ENCODE measurements at places on chromosomes 7 and 10. TPM values are rescaled to one million over a fixed set of nuclear protein-coding genes. Genes with fewer than 3 reads are reported as not detected.

The PTN gene
- not detected for total RNA-seq

The PRPS1L1 gene
- total RNA-seq = not detected

The BAMBI gene
- total RNA-seq = 1.2 TPM

The ZNF804B gene
- not detected for total RNA-seq

The ANKRD61 gene
- not detected for total RNA-seq

The SLC16A12 gene
- not detected for total RNA-seq

The ZNF467 gene
- 1.1 TPM for total RNA-seq

The RAMP3 gene
- not detected for total RNA-seq

The AKR1C4 gene
- total RNA-seq = not detected

The CHAT gene
- total RNA-seq = not detected

The PILRA gene
- total RNA-seq = 13.2 TPM

The HOXA11 gene
- total RNA-seq = not detected

The DKK1 gene
- not detected for total RNA-seq

The FKBP6 gene
- total RNA-seq = not detected

The ARL4A gene
- 52.0 TPM for total RNA-seq

The SDK1 gene
- 0.47 TPM for total RNA-seq

The LRRTM3 gene
- total RNA-seq = not detected

The ZFAND4 gene
- 34.7 TPM for total RNA-seq

The IDE gene
- 38.1 TPM for total RNA-seq

The HOXA7 gene
- not detected for total RNA-seq

The ADRB1 gene
- total RNA-seq = 0.17 TPM

The TLL2 gene
- not detected for total RNA-seq

The INHBA gene
- total RNA-seq = not detected

The DLX6 gene
- total RNA-seq = not detected

The ITIH5 gene
- total RNA-seq = not detected

The ABCB1 gene
- total RNA-seq = 1.2 TPM

The TAC1 gene
- total RNA-seq = not detected

The COL26A1 gene
- not detected for total RNA-seq

The ADCY1 gene
- total RNA-seq = not detected

The PTPN20 gene
- not detected for total RNA-seq

The ENKUR gene
- total RNA-seq = 2.3 TPM

The PAPSS2 gene
- total RNA-seq = not detected

The SYT15B gene
- 0.15 TPM for total RNA-seq

The PIK3CG gene
- total RNA-seq = 35.4 TPM

The SKIDA1 gene
- 0.10 TPM for total RNA-seq

The TCF7L2 gene
- 1.8 TPM for total RNA-seq

The CALML3 gene
- total RNA-seq = not detected

The METTL27 gene
- 2.9 TPM for total RNA-seq

The CUBN gene
- total RNA-seq = 4.7 TPM

The MOGAT3 gene
- total RNA-seq = not detected

The ACTR3C gene
- 17.2 TPM for total RNA-seq

The INMT gene
- total RNA-seq = not detected

The HHEX gene
- total RNA-seq = 1.2 TPM
